ENCODE measurements at places on chromosomes 7 and 10.

GRCh38 chr7:46220066-46220630 lies 299.1 kb upstream of the IGFBP3 start:
- no peak for DNase-seq

DNA sequence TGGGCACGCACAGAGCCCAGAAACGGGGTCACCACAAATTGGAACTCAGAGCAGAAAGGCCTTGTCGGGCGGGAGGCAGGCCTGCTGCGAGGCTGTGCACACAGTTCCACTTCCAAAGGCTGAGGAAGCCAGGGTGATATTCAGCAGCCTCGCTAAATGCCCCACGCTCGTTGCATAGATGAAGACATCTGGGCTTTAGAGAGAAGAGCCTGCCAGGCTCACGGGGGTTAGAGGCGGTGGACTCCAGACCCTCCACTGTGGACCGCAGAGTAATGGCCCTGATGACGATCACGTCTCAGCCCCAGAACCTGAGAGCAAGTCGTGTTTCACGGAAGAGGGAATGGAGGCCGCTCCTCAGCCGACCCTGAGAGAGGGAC lies 104.2 kb downstream of the DNAJB6 start:
- DNase-seq: no peak

GRCh38 chr10:117275121-117275520 lies 34.2 kb downstream of the SLC18A2 start:
- no peak for DNase-seq

- DNase-seq: no peak
Measured at GRCh38 chr10:119388849-119389345, 153.6 kb downstream of the RGS10 start.

DNA sequence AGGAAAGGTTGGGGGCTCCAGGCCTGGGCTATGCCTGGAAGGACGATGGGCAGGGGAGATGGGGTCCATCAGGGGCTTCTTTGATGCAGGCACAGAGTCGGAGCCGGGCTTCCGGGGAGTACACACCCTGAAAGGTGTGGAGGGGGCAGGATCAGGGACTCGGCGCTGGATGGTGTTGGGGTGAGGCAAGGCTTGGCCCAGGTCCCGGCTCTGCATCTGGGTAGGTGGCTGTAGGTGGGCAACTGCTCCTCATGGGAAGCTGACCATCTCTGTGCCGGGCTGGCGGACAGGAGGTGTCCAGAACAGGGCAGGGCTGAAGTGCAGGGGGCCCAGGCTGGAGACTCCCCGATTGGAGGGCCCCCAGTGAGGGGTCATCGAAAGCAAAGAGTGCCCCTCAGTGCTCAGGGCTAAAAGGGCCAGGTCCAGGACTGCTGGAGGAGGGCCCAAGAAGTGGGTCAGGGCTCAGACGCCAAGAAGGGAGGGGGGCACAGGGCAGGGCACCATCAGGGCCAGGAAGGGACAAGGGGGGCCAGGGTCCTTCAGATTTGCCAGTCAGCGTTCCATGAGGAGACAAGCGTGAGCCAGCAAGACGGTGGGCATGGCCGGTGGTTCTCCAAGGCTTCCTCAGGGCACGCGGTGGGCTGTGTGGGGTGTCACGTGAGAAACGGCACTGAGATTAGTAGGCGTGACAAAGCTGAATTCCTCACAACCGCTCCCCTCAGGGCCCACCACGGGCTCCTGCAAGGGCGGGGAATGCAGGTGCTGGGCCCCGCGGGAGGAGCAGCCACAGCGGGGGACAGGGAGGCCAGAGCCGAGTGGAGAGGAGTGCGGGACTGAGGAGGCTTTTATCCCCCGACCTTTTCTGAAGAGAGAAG lies 97.0 kb downstream of the BMS1 start:
- no peak for DNase-seq

DNA sequence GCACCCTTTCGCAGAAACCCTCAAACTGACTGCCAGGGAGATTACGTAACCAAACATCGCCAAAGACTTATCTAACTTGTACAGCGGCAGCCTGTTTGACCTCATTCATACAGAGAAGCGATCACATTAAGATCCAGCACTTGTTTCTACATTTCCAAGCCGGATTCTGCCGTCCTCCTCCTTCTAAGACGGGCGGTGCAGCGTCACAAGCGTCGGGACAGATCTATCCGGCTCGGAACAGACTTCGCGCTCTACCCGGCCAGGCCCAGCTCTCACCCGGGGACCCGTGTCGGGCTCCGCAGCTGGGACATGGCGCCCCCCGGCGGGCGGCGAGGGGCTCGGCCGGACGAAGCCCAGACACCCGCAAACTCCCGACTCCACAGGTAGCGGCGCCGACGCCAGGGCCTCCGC lies 373 bp downstream of the H2AZ2 start:
- DNase-seq: peak; percentile 89

All from psoas muscle (tissue), 8 donors.